IPS-NIHi11 (cell line): ENCODE measurements at places on chromosomes 3 and 15.
A peak's percentile ranks its signal among the peaks of the same experiment; 100 is the strongest.

GRCh38 chr3:36817806-36818533 lies 53.6 kb upstream of the DCLK3 start:
- DNase-seq = no peak

- DNase-seq = peak; percentile 84
Measured at GRCh38 chr3:46705022-46705530, 3.9 kb downstream of the TMIE start.

DNA sequence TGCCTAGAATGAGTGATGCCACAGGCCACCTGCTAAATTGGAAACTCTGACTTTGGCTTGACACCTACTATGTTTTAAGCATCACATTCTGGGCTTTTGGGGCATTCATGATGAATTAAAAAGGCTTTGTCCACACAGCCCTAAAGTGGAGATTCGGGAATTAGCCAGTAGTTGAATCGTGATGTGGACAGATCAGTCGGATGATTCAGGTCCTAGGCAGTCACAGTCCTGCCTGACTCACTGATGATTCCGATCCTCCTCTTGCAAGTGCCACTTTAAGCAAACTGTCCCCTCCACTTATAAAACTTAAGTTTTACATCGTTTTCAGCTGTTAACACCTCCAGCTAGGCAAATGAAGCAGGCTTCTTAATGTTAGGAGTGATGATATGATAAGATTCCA lies 75.3 kb downstream of the SYNPR start:
- no peak for DNase-seq

GRCh38 chr15:85749261-85750151 lies 45.2 kb downstream of the KLHL25 start:
- DNase-seq = no peak

GRCh38 chr3:192170031-192170430 lies 557.3 kb downstream of the FGF12 start:
- no peak for DNase-seq

DNA sequence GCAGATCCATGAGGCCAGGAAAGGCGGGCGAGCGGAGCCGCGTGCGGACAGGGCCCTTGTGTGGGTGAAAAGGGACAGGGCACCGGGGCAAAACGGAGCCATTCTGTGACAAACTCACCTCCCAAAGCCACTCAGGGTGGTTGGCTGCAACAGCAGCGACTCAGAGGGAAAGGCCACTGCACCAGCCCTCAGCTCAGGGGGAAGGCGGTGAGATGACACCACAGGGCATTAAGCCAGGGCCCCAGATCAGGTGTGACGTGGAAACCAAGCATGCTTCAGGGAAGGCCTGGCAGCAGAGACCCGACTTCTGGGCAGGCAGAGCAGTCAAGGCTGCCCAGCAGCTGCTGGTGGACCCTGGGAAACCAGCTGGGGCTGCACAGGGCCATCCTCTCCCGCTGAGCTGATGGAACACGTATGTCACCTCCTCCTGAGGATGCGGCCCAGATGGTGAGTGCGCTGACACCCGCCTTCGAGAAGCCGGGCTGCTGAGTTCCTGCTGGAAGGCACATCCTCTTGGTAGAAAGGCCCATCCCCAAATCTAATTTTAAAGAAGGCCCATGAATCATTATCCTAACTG lies 82.3 kb downstream of the CHSY1 start:
- DNase-seq = no peak

- no peak for DNase-seq
Measured at GRCh38 chr15:71290881-71291635, 175.8 kb downstream of the THSD4 start.

GRCh38 chr3:169659820-169660674 lies 3.5 kb downstream of the MECOM start:
- no peak for DNase-seq

DNA sequence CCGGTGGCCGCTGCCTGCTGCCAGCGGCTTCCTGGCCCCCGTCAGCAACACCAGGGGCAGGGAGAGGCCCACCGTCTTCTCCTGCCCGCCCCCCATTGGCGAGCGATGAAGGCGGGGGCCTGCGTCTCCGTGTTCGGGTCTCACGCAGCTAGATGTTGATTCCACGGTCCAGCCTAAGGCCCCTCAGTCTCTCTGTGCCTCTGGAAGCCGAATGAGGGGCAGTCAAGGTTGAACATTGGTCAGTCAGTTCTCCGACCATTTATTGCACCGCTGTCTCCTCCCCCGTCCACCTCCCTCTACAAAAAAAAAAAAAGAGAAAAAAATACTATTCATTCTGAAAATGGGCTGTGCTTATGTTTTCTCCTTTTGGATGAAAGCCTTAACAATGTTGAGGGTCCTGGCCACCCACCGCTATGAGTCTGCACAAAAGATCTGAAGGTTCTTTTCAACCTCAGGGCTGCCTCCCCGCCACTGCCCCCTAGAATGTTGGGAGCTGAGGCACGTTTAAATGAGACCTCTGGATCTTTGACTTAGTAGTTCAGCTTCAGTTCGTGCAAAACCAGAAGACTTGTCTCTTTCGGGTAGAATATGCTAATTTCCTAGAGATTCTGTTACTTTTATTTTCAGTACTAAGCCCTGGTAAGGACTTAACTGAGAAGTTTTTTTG lies 736 bp downstream of the IREB2 start:
- DNase-seq = peak; percentile 43

- peak; percentile 71 for DNase-seq
Measured at GRCh38 chr15:51341366-51342226, at the start of gene GLDN. Gene GLDN, plus strand, starts transcription at chr15:51341655. Its CDS starts 30 bp downstream, at chr15:51341685.

- peak; percentile 70 for DNase-seq
Measured at GRCh38 chr3:129690406-129690805, 83.9 kb upstream of the PLXND1 start.

DNA sequence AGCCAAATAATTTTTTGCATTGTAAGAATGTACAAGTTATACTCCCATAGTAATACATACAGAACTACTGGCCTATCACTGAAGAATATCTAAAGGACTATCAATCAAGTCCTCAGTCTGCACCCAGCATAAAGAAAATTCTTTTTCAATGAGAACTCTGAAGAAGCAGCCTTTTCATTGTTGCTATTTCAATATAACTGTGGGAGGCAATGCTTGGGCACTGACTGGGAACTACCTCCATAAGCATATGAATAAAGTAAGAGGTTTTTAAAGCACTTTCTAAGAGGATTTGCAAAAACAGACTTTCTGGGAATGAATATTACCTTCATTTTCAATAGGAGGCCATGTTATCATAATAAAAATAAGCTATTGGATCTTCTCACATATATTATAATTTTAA lies 24.6 kb upstream of the NECTIN3 start:
- DNase-seq = peak; percentile 31

DNA sequence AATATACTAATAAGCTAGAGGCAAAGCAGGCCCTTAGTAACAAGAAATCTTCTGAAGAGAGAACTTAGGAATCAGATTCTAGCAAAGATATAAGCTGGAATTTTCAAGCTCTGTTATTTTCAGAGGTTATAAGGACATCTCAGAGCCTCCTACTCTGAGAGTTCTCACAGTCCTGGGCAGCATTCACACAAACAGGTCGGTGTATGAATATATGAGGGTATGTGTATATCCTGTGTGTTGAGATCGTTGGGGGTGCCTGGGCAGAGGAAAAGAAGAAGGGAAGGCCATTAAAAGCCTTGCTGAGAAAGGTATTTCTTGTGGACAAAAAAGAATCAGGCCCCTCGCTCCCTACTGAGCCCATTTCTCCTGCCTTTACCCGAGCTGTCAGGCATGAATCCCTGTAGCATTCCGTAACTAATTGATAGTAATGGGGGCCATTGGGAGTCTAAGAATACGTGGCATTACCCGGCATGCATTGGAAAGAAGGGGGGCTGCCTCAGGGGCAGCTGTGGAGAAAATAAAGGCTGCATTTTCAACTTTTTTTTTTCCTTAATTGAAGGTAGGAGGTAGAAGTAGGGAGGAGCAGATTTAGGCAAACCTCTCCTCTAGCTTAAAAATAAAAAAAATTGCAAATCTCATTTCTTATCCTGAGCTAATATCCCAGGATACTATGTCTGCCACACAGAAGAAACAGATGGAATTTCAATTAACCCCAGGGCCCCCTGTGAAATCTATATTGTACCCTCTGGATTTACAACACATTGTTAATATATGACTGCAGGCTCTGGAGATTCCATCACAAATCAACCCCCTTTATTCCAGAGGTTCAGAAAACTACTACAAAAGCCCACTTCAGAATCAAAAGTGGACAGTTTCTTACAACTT lies 103.8 kb downstream of the GTPBP8 start:
- no peak for DNase-seq

- DNase-seq = no peak
Measured at GRCh38 chr3:134559591-134559990, 73.7 kb downstream of the CEP63 start.

DNA sequence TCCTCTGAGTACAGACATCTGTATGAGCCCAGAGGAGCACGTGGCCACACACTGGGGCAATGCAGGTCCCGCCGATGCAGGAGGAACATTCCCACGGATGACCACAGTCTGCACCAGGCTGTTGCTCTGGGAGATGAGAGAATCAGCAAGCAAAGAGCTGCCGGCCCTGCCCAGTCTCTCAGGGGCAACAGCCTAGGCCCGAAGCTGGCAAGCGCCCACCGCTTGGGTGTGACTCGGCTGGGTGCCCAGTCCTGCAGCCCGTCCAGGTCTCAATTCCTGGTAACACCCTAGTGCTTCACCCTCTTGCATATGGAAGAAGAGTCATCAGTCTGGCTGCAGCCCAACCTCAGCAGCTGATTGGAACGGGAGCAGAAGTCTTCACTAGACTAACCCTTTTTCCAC lies 153.7 kb upstream of the HES1 start:
- no peak for DNase-seq

- DNase-seq = no peak
Measured at GRCh38 chr3:51436998-51437639, 46.0 kb downstream of the RBM15B start.

GRCh38 chr3:69292185-69292584 lies 93.7 kb downstream of the FRMD4B start:
- peak; percentile 53 for DNase-seq

DNA sequence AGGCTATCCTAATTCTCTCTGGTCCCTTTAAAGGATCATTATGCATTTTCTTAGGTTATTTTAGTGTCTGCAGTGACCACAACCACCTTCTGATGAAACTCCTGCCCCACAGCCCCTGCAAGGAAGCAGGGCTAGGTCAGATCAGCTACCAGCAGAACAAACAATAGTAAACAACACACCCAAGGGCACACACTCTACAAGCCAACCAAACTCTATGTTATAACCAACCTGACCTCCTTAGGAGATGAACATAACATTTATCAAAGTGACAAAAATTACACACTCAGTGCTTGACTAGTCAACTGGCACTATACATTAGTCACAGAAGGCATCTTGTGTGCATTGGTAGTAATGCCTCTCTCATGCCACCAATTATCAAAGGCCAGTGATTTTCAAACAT lies 17.3 kb downstream of the DENND6A start:
- DNase-seq = no peak
